Fibroblast of skin of left quadriceps (primary cell): ENCODE measurements at places on chromosomes 13 and 19.

GRCh38 chr19:30999726-31000125 lies 349.5 kb downstream of the TSHZ3 start:
- peak; percentile 12 for DNase-seq

DNA sequence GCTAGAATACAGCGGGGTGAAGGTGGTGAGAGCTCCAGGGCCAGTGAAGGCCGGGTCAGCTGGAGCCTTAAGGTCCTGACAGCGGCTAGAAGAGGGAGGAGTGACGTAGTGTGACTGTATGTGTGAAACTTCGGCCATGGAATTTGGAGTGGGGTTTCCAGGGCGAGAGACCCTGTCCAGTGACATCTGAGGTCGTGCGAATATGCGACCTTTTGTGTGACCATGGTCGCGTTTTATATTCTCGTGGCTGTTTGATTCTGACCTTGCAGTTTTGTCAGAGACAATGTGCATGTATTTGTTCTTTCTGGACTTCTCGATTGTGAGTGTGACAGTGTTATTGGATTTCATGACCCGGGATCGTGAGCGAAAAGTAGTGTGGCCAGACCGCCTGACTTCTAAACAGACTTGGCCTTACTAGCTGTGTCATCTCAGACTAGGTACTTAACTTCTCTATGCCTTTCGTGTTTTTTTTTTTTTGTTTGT lies 405 bp upstream of the ZNF569 start:
- DNase-seq: no peak

- DNase-seq: no peak
Observed at GRCh38 chr13:80973721-80974120, 632.8 kb upstream of the SPRY2 start.

DNA sequence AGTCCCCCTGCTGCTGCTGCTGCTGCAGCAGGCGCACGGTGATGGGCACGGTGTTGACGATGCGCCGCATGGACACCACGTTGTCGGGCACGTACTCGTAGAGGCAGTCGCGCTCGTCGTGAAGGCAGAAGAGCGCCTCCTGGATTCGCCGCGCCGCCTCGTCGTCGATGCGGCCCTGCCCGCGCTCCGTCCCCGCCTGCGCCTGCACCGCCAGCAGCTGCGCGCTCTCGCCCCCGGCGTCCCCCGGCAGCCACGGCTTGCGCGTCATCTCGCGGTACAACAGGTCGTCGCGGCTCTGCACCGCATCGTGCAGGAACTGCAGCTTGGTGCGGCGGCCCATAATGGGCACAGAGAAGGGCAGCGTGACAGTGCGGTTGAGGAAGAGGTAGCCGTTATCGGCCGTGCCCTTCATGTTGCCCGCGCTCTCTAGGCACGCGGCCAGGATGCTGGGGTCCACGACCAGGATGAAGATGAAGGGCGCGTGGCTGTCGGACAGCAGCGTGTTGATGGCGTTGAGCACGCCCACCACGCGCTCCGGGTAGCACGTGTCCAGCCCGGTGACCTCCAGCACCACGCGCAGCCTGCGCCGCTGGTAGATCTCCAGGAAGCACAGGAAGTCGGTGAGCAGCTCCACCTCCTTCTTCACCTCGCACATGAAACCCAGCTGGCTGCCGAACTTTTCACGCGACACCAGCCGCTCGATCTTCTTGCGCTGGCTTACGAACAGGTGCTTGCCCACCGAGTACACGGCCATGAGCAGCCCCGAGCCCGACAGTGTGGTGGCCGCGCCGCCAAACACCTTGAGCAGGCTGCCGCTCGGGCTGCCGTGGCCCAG lies 8.1 kb downstream of the NKPD1 start:
- no peak for DNase-seq

DNA sequence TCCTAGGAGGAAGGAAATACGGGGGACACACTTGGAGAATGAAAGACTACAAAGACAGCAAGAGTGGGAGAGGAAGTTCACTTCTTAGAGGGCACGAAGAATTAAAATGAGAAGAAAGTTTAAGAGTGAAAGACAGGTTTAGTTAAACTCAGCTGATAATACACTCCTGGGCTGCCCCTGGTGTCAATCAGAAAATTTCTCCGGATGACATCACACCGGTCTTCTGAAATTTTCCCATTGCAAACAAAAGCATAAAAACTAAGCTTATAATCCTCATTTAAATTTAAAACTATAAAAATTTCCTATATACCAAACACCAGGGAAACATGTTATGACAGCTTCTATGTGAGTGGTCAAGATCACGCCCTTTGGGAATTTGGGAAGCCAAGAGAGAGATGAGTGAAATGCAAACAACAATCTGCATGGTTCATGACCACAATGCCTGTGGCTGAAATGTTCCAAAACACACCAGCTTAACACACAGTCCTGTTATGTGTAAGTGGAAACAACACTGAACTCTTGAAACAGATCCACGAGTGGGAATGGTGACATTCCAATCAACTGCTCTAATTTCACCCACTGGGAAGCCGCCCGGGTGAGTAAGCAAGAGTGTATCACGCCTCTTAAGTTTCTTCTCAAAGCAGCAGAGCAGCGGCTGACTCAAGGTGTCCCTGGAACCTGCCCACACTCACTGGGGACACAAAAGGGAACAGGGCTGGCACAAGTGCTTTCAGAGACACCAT lies 49.0 kb downstream of the BRD4 start:
- no peak for DNase-seq

DNA sequence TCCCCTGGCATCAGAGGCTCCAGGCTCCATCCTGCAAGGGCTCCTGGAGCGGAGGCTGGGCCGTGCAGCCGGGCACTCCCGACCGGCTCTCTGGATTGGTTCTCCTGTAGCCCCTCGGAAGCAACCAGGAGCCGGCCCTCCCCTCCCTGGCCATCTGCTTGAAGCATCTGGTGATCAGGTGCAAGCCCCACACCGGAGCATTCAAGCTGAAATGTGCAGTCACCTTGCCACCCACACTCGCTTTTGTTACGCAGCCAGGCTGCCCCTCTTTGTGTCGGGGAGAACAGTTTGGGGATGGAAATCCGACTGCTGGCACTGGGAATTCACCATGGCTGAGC lies 258.8 kb downstream of the ZNF536 start:
- no peak for DNase-seq

- DNase-seq: no peak
Observed at GRCh38 chr13:44576351-44577235, 463 bp upstream of the TSC22D1 start.
